ENCODE measurements at places on chromosomes 6 and 20.

- DNase-seq, result no peak
Observed at GRCh38 chr20:59481067-59481466, 123.3 kb upstream of the PHACTR3 start.

- no peak for DNase-seq
Observed at GRCh38 chr6:43759136-43759906, 10.7 kb upstream of the VEGFA start.

DNA sequence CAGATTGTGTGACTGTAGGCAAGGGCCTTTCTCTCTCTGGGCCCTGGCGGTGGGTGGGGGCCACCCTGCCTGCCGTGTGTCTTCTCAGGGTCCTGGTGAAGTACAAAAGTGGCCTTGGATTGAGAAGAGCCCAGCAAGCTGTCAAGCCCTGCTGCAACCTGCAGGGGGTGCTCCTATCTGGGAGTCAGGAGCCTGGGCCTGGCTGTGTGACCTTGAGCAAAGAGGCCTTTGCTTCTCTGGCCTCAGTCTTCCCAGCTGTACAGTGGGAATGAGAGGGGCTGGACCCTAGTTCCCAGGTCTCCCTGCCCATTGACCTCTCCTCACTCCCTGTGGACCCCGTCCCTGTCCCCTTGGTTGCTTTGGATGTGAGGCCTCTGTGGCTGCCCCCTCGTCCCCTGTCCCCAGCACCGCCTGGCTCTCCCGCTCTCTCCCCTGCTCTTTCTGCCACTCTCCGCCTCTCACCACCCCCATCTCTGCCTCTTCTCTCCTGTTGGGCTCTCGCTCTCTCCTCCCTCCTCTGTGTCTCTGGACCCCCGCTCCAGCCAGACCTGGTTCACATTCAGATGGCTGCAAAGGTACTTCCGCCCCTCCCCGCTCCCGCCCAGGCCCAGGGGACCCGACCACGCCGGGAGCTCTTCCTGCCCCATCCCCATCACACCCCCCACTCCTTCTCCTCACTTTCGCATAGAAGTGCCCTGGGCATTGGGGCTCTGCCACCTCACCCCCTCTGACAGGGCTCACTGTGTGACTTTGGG, 46.7 kb downstream of the SRC start:
- DNase-seq, result no peak

DNA sequence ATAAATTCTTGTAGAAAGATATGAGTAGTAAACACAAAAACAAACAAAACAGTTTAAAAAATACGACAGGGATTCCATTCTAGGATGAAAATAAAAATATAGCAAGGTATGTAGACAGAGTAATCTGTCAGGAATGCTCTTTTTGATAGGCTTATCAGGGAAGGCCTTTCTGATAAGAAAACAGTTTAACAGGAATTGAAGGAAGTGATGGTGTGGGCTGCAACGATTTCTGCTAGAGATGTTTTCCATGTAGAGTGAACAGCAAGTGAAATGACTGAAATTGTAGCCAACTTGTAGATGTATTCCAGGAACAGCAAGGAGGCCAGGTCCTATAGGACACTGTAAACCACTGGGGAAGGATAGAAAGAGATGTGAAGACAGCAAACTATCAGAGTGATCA, 689.7 kb upstream of the GJE1 start:
- DNase-seq, result no peak

DNA sequence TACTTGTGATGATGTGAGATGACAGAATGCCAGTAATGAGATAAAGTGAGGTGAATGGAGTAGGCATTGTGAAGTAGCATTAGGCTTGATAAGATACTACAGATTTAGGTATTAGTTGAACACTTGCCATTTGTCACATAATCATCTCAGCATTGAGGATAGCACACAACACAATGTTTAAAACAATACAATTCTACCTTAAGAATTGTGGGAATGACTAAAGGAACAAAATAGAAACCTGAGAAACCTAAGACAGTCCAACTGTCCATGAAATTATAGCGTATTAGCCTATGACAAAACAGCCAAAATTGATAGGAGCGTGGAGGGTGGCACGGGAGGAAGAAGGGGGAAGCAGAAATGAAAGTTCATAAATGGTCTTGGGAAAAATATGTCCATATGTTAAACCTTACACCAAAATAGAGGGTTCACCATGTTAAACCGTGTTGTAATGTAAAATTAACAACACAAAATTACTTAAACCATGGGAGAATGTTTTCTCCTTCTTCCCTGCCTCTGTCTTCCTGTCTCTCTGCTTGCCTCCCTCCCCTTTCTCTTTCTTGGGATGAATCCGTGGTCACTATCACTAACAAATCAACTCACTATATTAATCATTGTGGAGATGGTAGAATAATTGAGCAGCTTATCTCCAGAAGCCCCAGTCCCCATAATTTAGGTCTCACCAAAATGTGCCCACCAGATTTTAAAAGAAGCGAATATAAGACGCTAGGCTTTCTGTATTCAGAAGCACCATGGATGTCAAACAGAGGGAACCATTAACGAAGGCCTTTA, 33.0 kb upstream of the HFE start:
- no peak for DNase-seq

GRCh38 chr6:132410830-132411229, 9.6 kb upstream of the MOXD1 start:
- DNase-seq, result no peak

DNA sequence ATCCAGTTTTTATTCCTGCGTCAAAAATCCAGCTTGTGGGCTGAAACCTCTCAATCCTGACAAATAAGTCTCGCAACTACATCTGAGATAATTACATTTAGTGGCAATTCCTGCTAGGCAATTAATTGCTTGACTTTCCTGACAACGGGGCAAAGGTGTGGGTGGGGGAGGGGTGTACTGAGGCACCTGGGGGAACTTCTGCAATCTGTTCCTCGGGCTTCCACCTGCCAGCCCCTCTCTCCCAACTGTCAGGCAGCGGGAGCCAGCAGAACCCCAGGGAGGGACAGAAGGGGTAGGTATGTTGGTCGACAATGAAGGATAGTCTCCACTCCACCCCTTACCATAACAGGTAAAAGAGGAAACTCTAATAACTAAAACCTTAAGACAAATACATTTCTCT, 6.8 kb downstream of the C6orf52 start:
- no peak for DNase-seq

DNA sequence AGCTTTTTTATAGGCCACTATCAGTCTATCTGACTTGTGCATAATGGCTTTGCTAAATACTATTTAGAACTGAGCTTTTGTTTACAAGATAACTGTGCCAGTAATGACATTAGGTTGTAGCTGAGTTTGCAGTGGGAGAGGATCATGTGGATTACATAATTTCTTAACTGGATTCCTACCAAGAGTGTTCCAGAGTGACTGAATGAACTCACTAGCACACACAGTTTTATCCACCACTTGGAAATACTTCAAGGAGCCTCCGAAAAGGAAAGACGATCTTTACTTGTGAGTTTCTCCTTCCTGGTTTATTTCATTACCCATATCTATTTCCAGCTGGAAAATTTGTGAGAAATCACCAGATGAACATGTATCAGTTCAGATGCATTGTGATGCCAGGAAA, 10.9 kb upstream of the SYNE1 start:
- no peak for DNase-seq

GRCh38 chr6:154169193-154169847, 130.3 kb downstream of the OPRM1 start:
- DNase-seq, result no peak

DNA sequence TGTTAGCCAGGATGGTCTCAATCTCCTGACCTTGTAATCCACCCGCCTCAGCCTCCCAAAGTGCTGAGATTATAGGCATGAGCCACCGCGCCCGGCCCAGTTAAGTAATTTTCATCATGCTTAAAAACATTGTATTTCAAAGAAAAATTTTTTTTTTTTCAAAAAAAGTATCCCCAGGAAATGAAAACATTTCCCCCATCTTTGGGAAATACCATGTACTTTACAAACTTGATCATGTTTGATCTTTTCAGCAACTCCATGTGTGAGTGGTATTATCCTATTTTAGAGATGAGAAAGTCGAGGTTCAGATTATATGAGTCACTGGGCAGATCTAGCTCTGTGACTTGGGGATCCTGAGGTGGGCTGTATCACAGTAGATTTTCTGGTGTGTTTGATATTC, 11.8 kb downstream of the CHMP4B start:
- no peak for DNase-seq

DNA sequence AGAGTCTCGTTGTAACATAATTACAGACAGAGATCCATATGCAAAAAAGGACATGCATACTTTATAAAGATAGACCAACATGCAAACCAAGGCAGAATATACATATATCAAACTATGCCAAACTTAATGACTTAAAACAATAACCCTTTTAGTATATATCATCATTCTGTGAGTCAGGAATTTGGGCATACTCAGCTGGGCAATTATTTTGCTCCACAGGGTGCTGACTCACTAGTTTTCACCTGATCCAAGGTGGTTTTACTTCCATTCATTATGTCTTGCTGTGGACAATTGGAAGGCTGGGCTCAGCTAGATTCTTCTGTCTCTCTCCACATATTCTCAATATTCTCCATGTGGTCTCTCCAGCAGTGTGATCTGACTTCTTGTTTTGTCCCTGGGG, 41.2 kb upstream of the RNF146 start:
- no peak for DNase-seq

DNA sequence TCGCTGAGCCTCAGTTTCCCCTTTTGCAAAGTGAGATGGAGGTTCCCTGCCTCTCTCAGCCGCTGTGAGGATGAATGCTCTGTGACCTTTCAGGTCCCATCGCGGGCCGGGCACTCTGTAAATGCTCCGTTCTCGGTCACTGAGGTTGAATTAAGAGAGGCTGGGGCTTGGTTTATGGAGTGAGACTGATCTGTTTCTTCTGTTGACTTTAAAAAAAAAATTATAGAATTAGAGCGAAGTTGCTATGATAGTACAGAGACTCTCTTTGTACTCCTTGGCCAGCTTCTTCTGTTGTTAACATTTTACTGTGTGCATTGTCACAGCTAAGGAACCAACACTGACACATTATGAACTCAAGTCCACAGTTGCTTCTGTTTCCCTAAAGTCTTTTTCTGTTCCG, 64.4 kb downstream of the ADNP start:
- no peak for DNase-seq

DNA sequence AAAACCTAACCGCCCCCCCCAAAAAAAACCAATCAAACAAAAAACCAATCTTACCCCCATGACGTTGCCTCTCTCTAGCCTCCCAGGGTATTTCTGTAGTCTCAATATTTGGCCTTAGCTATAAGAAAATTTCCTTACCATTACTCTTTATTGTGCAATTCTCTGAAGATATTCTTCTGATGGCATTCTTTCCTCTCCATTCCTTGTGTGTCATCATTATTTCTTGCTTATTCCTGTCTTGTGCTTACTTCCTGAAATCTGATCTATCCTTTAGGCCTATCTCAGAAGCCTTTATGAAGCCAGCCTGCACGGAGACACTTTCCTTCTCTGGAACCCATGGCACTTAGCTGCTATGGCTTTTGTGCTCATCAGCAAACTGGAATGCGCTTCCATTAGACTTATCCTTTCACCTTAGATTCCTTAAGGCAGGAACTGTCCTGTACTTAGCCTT, 65.9 kb upstream of the DDR1 start:
- DNase-seq, result no peak

DNA sequence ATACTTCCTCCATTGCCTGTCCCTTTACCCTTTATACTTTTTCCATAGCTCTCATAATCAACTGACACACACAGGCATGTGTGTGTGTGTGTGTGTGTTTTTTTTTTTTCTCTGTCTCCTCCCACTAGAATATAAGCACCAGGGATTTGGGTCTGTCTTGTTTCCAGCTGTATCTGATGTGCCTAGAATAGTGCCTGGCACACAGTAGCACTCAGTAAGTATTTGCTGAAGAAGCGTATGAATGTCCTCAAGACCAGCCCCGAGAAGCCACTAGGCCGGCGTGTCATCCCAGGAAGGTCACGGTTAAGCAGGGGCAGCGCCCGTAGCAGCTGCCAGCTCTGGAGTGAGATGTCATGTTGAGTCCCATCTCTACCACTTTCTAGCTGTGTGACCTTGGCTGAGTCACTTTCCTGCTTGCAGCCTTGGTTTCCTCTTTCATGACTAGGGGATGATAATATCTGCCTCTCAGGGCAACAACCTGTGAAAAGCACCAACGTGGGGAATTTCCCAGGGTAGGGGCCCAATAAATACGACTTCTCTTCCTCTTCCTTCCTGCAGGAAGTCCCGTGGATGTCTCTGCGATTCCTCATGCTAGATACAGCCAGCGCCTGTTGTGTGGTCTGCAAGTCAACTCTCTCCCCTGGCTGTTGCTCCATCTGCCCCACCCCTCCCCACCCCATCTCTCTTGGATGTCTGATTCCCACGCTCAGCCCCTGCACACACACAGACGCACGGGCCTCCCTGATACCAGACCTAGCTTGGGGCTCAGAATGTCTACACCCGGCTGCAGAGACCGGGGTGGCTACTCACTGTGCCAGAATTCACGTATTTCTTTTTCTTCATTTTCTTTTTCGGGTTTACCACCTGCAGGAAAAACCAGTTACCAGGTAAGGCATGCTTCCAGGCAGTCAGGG, 58.1 kb downstream of the RAB44 start:
- DNase-seq, result peak; percentile 69

GRCh38 chr6:143125455-143125854, 64.8 kb downstream of the AIG1 start:
- DNase-seq, result peak; percentile 9

- no peak for DNase-seq
Observed at GRCh38 chr6:55825402-55826051, 49.9 kb downstream of the BMP5 start.

GRCh38 chr20:58251979-58252591, 23.6 kb upstream of the ANKRD60 start:
- DNase-seq, result no peak

DNA sequence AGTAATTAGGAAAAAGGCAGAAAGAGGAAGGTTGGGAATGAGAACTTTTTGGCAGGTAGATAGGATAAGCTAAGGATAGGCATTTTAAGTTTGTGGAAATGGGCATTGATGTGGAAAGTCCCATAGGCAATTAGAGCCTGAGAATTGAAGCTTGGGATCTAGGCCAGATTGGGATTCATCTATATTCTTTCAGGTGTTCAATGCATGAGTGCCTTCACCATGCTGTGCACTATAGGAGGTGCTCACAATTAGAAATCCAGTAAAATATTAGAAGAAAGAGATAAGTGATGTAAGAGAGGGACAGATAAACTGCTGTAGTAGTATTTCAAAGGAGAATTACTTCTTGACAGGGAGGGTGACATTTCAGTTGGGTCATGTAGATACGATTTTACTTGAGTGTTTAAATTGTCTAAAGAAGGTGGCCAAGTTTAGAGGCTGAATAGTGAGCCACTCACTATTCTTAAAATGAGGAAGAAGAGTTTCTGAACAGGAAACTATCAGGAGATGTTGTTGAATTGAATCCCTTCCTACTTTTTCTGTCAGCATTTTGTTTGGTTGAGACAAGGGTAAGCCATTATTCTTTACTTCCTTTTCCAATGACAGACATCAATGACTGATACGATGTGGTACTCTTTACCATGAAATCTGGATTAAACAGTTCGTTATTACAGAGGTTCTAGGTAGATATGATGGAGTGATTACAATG, 31.0 kb upstream of the CTAGE9 start:
- DNase-seq, result no peak

DNA sequence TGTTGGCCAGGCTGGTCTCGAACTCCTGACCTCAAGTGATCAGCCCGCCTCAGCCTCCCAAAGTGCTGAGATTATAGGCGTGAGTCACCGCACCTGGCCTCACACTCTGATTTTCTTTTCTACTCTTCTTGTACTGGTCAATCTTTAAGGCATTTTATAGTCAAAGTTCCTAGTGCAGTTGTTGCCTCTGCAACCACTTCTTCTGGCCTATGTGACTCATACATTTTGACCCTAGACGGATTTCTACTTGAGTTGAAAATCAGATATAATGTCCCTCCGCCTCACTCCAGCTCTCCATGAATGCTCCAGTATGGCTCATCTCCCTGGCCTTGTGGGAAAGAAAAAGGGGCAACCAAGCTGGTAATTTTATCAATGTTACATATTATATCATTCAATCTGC, 42.4 kb downstream of the TNFRSF21 start:
- DNase-seq, result no peak

Measured in GM13977 (cell line).